ENCODE measurements at places on chromosomes 16 and 17.

GRCh38 chr17:56893503-56893902, 20.3 kb downstream of the TRIM25 start:
- no peak for DNase-seq

DNA sequence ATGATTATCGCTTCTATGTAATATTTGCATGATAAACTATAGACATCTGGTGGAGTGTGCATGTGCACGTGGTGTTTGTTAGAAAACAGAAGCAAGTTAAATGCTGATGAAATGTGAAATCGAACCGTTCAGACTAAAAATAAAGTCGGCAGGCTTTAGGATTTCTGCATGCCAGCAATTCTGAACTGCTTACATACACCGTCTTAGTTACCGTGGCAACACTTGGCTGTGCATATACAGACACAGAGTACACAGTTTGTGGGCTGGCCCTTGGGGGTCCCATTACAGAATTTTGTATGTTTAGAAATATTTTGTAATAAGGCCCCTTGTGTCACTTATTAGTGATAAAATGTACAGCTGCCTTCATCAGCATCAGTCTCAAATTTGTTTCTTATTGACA, 605.5 kb downstream of the RBFOX1 start:
- no peak for DNase-seq

DNA sequence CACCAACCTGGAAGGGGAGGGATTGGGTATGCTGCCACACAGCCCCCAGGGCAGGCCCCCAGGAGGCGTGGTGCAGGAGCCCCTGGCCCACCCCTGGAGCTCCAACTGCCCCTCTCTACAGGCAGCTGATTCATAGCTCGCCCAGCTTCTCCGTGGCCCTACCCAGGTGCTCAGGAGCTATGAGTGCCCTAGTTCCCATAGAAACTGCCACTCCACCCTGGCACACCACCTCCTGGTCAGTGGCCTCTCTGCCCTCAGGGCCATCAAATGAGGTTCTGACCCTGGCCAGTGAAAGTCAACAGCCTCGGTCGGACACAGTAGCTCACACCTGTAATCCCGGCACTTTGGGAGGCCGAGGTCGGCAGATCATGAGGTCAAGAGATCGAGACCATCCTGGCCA, 18.0 kb downstream of the CNGB1 start:
- no peak for DNase-seq

DNA sequence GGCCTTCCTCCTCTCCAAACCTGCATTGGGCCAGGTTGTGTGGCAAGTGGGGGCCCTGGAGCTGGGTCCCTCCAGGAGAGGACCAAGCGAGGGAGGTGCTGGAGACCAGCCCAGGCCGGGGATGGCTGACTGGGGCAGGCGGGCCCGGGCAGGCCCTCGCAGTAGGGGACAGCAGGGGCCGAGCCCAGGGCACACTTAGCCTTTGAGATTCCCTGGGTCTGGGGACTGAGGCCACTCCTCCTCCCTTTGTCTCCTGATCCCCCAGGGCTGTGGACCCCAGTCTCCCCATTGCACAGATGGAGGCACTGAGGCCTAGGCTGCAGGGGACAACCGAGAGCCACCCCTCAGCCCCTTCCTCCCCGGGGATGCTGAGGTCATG, 5.2 kb downstream of the FOXJ1 start:
- no peak for DNase-seq

DNA sequence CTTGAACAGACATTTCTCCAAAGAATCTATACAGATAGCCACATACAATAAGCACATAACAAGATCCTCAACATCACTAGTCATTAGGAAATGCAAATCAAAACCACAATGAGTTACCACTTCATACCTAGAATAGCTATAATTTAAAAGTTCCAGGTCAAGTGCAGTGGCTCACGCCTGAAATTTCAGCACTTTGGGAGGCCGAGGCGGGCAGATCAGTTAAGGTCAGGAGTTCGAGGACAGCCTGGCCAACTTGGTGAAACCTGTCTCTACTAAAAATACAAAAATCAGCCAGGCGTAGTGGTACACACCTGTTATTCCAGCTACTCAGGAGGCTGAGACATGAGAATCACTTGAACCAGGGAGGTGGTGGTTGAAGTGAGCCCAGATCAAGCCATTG, 19.9 kb downstream of the RANBP10 start:
- DNase-seq = no peak

GRCh38 chr17:16325964-16326363, 27.3 kb downstream of the CENPV start:
- DNase-seq = no peak

GRCh38 chr16:30372725-30373124, 1.9 kb upstream of the MYL11 start:
- no peak for DNase-seq

- no peak for DNase-seq
Observed at GRCh38 chr17:39549747-39550573, 57.8 kb downstream of the NEUROD2 start.

DNA sequence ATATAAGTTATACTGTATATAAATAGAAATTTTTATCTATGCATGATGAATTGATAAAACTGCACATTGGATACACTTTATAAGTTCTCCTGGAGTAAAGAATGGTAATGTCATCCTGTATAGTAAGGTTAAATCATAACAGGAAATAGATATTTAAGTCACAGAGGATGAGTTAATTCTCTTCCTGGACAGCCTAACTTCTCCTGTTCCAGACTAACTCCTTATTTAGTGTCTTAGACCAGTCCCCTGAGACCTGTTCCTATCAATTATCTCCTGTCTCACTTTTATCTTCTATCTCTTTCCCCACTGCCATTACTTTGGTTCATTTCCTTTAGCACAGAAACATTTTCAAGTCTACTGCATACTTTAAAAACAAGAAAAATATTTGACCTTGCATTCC, 46.5 kb downstream of the SSH2 start:
- no peak for DNase-seq

DNA sequence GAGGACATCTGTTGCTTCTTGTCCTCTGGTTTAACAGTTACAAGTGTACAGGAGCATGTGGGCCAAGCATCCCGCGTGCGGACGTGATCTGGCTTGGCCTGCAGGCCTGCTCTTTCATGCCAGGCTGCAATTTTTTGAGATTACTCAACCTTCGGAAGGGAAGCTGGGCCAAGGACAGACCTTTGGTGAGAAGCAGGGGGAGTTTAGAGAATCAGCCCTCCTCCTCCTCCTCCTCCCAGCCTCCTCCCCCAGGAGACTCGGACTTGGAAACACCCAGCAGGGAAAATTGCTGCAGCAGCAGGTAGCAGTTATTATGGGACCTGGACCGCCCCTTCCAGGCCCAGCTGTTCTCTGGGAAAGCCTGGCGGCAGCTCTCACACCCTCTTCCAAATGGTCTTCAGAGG, 5.1 kb upstream of the KLHL36 start:
- no peak for DNase-seq

DNA sequence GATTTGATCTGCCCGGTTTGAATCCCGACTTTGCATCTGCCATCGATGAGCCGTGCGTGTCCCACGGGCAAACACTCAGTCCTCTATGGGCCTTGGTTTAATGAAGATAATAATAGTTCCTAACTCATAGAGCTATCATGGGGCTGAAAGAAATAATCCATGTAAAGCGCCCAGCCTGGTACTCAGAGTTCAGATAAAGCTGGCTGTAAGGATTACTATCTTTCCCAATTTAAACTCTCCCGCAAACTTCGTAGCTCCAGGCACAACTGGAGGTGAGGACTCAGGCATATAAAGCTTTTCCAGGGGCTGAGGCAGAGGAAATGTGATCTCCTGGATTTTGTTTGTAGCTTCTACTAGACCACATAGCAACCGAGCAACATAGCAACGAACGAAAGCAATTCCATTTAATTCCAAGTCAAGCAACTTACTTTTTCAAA, 16.3 kb downstream of the ALOX15 start:
- DNase-seq = no peak

- DNase-seq = no peak
Observed at GRCh38 chr17:77684803-77685798, 273.4 kb upstream of the TNRC6C start.

DNA sequence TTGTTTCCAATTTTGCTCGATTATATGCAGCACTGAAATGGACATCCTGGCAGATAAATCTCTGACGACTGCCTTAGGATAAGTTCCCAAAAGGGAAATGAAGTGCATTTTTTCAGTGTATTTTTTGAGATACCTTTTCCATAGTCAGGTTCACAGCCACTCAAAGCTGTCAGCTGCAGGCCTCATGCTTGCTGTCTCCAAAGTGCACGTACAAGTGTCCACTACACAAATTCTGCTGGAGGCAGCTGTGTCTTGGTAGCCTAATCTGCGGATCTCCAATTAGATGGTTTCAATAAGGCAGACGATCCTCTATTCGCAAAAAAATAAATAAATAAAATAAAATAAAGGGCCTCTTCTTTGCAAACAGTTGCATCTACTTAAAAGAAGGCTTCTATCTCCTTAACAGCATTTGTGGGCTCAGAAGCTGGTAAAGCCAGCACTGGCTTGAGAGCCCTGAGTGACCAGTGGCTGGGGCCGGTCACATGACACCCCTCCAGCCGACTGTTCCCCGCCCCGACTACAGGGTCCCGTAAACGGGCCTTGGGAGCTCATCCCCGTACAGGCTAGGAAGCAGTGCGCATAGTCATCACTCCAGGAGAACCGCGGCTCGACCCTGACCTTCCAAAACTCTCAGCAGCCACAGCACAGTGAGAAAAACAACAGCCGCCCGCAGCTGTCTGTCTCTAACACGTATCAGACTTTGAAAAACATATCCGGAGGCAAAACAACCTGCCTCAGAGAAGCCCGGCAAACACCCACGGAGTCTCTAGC, 18.8 kb downstream of the RPH3AL start:
- no peak for DNase-seq

GRCh38 chr16:89621698-89622409, 8.4 kb downstream of the DPEP1 start:
- no peak for DNase-seq

GRCh38 chr16:20878682-20879147, 21.4 kb downstream of the DCUN1D3 start:
- DNase-seq = no peak

GRCh38 chr17:40358323-40359038, 6.1 kb downstream of the GJD3 start:
- DNase-seq = peak; percentile 84

- DNase-seq = no peak
Observed at GRCh38 chr16:2708955-2709587, 11.0 kb downstream of the PRSS27 start.

GRCh38 chr17:6666077-6666521, 14.5 kb downstream of the C17orf100 start:
- no peak for DNase-seq

DNA sequence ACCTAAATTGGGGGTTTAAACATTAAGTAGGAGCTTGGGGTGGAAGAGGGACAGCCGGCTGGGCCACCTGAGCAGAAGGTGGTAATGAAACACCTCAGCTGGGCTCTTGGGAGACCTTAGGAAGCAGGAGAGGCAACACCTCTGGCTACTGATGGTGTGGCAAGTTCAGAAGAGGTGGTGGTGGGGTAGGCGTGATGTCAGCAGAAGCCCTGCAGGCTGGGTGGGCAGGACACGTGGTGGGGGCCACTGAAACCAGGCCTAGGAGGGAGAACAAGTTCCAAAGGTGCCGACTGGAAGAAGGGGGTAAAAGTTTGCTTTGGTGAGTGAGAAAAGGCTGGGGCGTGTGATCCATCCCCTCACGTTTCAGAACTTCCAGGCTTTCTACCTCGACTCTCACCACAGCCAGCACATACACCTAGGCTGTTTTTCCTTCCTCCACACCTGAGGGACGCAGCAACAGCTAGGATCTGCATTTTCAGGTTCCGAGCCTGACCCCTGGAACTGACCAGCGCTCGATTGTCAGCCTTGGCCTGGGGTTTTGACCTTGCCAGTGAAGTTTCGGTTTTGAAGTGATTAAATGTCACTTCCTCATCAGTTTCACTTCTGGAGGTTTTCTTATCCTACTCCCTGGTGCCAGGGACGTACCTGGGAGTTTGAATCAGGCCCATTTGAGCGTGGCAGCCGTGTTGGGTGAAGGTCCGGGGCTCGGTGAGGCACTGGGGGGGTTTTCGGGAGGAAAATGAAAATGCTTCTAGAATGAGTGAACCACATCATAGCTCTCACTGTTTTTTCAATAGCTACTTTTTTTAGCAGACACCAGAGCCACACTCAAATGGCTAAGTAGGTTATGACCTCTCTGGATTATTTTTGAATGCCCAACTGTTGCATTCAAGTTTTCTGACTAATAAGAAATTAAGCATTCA, 10.0 kb downstream of the SNN start:
- no peak for DNase-seq

DNA sequence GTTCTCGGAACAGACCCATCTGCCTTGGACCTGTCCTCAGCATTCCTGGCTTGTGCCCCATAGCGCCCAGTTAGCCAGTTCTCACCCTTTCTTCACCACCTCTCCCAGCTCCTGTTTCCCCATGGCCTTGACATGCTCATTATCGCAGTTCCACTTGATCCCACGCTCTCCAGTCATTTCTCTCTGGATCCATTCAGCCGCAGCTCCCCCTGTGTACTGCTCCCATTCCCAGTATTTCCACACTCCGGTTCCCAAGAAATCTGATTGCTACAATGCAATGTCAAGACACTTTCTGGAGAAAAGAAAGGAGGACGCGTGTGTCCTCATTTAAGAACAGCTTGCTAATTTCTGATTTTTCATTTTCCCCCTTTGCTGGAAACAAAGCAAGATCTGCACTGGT, 55.4 kb downstream of the TMEM186 start:
- no peak for DNase-seq

DNA sequence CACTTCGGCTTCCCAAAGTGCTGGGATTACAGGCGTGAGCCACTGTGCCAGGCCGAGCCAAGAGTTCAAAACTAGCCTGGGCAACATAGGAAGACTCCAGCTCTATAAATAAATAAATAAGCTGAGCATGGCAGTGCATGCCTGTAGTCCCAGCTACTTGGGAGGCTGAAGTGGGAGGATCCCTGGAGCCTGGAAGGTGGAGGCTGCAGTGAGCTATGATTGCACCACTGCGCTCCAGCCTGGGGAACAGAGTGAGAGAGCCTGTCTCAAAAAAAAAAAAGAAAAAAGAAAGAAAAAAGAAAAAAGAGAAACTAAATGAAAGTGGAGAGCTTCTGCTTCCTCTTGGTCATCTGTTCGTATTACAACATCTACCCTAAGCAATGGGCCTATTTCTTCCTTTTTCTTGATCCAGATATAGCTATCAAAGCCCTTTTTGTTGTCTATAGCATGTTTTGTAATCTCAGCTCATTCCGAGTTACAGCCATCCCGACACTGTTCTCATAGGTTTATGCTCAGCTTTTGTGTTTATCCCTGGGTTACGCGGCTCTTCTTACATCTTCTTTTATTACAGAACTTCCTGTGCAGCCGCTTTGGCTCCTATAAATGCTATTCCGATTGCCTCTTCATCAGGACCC, 14.1 kb upstream of the MAPK3 start:
- DNase-seq = peak; percentile 17

- DNase-seq = peak; percentile 28
Observed at GRCh38 chr17:55238931-55239297, 25.8 kb upstream of the HLF start.

DNA sequence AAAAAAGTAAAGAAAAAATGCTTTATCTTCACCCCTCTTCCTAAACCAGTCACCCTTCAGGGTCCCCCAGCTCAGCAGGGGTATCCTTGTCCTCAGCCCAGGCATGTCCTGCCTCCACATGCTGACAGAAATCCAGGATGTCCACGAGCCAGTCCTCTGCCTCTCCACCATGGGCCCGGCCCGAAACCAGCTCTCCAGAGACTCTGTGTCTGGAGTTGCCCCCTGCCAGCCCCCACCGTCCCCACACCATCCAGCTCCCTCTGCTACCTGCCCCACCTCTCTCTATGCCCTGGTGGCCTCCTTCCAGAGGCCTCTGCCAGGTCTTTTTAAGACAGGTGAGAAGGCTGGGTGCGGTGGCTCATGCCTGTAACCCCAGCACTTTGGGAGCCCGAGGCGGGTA, 66.4 kb upstream of the PLCG2 start:
- DNase-seq = no peak

All from NCI-H2107 (cell line).